ENCODE measurements at places on chromosomes 7 and 10. TPM values are rescaled to one million over a fixed set of nuclear protein-coding genes. Genes with fewer than 3 reads are reported as not detected.

DNA sequence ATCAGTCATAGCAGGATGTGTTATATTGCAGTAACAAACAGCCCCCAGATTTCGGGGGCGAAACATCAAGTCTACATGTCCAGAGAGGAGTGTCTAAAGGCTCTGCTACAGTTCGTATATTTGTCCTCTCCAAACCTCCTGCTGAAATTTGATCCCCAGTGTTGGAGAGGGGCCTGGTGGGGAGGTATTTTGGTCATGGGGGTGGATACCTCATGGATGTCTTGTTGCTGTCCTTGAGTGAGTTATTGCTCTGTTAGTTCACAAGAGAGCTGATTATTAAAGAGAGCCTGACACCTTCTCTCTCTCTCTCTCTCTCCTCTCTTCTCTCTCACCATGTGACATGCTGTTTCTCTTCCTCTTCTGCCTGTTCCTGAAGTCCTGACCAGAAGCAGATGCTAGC lies 343.7 kb downstream of the TCERG1L start:
- no peaks in the 10 kb centered on the region for H3K36me3 ChIP-seq
- no peak overlapping the region for H3K4me3 ChIP-seq
- DNase-seq: no peak
- H3K27ac ChIP-seq: no peak overlapping the region
- H3K27me3 ChIP-seq: no peaks in the 10 kb centered on the region
- H3K4me1 ChIP-seq: no peaks in the 10 kb centered on the region

- H3K4me1 ChIP-seq: peaks cover 62% of the 10 kb centered on the region
- peaks cover 70% of the 10 kb centered on the region for H3K36me3 ChIP-seq
- H3K4me3 ChIP-seq: no peak overlapping the region
- H3K27me3 ChIP-seq: no peaks in the 10 kb centered on the region
- no peak for DNase-seq
These were observed 46.0 kb upstream of the TRIM8 start for GRCh38 chr10:102598243-102598642.

GRCh38 chr10:44183667-44184632 lies 200.9 kb downstream of the CXCL12 start:
- H3K4me1 ChIP-seq: no peaks in the 10 kb centered on the region
- H3K4me3 ChIP-seq: no peak overlapping the region
- H3K27me3 ChIP-seq: no peaks in the 10 kb centered on the region
- no peak for DNase-seq
- no peaks in the 10 kb centered on the region for H3K36me3 ChIP-seq
- no peak overlapping the region for H3K27ac ChIP-seq

DNA sequence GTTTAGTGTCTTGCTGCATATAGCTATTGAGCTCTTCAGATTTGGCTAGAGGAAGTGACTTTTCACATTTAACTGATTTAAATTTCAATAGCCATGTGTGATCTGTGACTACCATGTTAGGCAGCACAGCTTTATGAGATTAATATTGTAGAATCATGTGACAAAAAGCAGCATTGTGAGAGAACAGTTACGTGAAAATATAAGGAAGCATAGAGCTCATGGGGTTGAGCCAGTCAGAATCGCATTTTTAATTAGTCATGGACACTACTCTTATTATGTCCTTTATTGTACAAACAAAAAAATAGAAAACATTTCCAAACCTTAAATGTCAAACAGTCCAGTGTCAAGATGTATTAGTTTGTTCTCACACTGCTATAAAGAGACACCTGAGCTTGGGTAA lies 48.0 kb downstream of the MTURN start:
- no peak overlapping the region for H3K4me3 ChIP-seq
- H3K27ac ChIP-seq: no peak overlapping the region
- H3K27me3 ChIP-seq: no peaks in the 10 kb centered on the region

DNA sequence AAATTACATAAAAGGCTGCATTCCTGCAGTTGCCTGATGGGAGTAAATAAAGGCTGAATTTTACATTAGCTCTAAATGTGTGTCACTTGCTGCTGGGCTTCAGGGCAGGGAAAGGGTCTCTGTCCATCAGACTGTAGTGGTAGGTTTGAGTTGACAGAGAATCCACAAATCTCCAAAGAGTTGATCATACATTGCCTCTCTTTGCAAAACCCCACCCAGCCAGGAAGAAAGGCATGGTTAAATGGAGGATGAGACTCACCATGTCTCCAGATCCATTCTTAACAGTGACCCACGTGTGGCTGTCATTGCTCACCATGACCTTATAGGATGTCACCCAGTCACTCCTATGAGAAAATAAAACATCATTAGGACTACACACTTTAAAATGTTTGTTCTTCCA lies 92.8 kb downstream of the CPXM2 start:
- H3K27me3 ChIP-seq: peaks cover 7% of the 10 kb centered on the region
- H3K27ac ChIP-seq: no peak overlapping the region
- no peak for DNase-seq
- no peak overlapping the region for H3K4me3 ChIP-seq

GRCh38 chr10:122143238-122143841 lies 127.8 kb upstream of the BTBD16 start:
- no peak overlapping the region for H3K4me3 ChIP-seq
- peaks cover 34% of the 10 kb centered on the region for H3K36me3 ChIP-seq
- H3K4me1 ChIP-seq: peaks cover 41% of the 10 kb centered on the region
- H3K27ac ChIP-seq: peak overlapping the region; percentile 84

DNA sequence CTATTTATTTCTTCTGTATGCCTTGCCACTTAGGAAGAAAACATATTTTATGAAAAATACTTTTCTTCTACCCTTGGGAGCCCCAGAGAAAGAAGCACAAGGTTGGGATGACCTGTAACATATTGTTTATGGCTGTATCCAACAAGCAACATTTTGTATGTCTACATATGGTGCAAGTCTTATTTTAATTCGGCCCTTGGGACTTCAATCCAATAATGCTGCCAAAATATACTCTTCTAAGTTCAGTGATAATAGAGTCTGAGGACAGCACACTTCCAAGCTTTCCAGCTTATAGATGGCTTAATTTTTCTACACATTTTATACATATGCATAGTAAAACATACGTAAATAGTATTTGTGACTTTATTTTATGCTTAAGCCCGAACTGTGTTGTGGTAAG lies 318.5 kb upstream of the SEMA3A start:
- H3K4me3 ChIP-seq: no peak overlapping the region
- H3K27ac ChIP-seq: no peak overlapping the region
- no peaks in the 10 kb centered on the region for H3K27me3 ChIP-seq
- DNase-seq: peak; percentile 61

- no peaks in the 10 kb centered on the region for H3K36me3 ChIP-seq
- no peak for DNase-seq
- H3K4me1 ChIP-seq: peaks cover 55% of the 10 kb centered on the region
- H3K27ac ChIP-seq: no peak overlapping the region
- no peak overlapping the region for H3K4me3 ChIP-seq
- no peaks in the 10 kb centered on the region for H3K27me3 ChIP-seq
These were observed 27.2 kb downstream of the PWWP2B start for GRCh38 chr10:132423966-132424861.

DNA sequence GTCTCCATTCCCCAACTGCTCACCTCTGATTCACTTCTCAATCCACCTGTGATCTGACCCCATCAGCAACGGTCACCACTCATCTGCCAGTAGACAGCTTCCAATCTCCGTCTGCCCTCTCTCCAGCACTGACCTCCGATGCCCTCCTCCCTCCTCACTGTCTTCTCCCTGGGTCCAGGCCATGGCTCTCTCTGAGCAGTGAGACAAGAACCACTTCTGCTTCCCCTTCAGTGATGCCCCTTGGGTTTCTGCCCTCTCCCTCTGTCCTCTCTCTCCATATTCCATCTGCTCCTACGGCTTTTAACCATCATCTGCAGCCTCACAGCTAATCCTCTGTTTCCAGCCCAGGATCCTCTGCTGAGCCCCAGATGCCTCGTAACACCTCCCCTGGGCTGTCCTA lies 55.5 kb upstream of the OPALIN start:
- no peak overlapping the region for H3K4me3 ChIP-seq
- no peaks in the 10 kb centered on the region for H3K4me1 ChIP-seq
- H3K27me3 ChIP-seq: no peaks in the 10 kb centered on the region
- no peak for DNase-seq

- H3K27ac ChIP-seq: no peak overlapping the region
- H3K4me1 ChIP-seq: no peaks in the 10 kb centered on the region
- no peak overlapping the region for H3K4me3 ChIP-seq
- no peaks in the 10 kb centered on the region for H3K27me3 ChIP-seq
- DNase-seq: no peak
These were observed 63.6 kb upstream of the HGF start for GRCh38 chr7:81833401-81833800.

GRCh38 chr7:82153776-82154175 lies 289.8 kb downstream of the CACNA2D1 start:
- no peak overlapping the region for H3K4me3 ChIP-seq
- H3K27me3 ChIP-seq: no peaks in the 10 kb centered on the region
- H3K36me3 ChIP-seq: no peaks in the 10 kb centered on the region
- H3K4me1 ChIP-seq: no peaks in the 10 kb centered on the region

GRCh38 chr10:36115364-36115763 lies 473.3 kb upstream of the FZD8 start:
- H3K4me3 ChIP-seq: no peak overlapping the region
- H3K27ac ChIP-seq: no peak overlapping the region
- H3K27me3 ChIP-seq: no peaks in the 10 kb centered on the region
- H3K4me1 ChIP-seq: peaks cover 51% of the 10 kb centered on the region
- no peaks in the 10 kb centered on the region for H3K36me3 ChIP-seq

DNA sequence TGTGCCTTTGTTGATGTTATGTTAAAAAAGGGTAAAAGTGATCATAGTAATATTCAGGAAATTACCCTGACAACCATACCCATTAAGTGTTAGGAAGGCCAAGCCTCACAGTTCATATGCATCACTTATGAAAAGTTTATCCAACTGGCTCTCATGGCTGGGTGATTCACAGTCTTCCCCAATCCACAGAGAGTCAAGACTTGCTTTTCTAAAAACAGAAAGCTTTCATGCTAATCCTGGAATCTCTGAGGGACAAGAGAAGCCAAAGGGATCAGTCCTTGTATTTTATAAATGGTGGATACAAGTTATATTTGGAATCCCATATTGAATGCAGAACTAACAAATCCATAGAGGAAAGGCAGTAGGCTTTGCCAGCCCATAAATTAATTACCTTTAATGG lies 218.3 kb downstream of the JAZF1 start:
- H3K27ac ChIP-seq: no peak overlapping the region
- DNase-seq: no peak
- H3K27me3 ChIP-seq: no peaks in the 10 kb centered on the region
- H3K4me3 ChIP-seq: no peak overlapping the region
- H3K36me3 ChIP-seq: no peaks in the 10 kb centered on the region
- H3K4me1 ChIP-seq: no peaks in the 10 kb centered on the region

GRCh38 chr10:88159127-88159829 lies 295.9 kb downstream of the PTEN start:
- no peaks in the 10 kb centered on the region for H3K36me3 ChIP-seq
- DNase-seq: no peak
- no peak overlapping the region for H3K4me3 ChIP-seq
- no peaks in the 10 kb centered on the region for H3K27me3 ChIP-seq

DNA sequence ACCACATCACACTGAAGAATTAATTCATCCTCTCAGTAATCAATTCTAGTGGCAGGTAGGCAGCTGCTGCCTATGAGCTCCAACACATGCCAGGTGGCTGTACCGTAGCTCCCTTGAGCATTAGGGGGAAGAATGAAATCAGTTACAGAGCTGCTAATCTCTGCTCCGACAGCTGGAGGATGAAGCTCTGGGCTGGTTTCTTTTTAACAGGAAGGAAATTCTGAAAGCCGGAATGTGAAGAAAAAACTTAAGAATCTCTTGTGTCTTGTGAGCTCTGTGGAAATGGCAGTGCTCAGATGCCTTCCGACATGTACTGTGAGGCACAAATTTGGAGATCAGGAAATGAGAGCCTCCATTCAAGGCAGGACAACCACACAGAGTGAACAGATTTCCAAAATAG lies 2.8 kb upstream of the AHCYL2 start:
- H3K4me1 ChIP-seq: peaks cover 28% of the 10 kb centered on the region
- DNase-seq: no peak
- H3K4me3 ChIP-seq: no peak overlapping the region
- no peaks in the 10 kb centered on the region for H3K36me3 ChIP-seq
- no peak overlapping the region for H3K27ac ChIP-seq

GRCh38 chr7:150986099-150986512 lies 4.7 kb upstream of the NOS3 start:
- no peak overlapping the region for H3K4me3 ChIP-seq
- DNase-seq: peak; percentile 86
- H3K27me3 ChIP-seq: peaks cover 34% of the 10 kb centered on the region
- H3K36me3 ChIP-seq: no peaks in the 10 kb centered on the region
- peaks cover 16% of the 10 kb centered on the region for H3K4me1 ChIP-seq

DNA sequence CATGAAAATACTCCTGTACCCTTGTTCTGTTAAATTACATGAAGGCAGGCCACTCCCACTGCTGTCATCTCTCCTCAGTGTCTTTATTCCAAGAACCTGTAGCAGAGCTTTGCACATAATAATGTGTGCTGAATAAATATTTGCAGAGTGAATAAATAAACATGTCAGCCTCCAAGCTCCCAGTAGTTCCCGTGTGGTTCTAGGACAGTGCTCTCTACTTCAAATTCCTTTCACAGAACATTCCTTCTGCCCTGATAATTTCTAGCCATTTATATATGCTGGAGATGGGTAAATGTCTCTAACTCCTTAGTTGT lies 20.3 kb upstream of the HYAL4 start:
- DNase-seq: peak; percentile 53
- no peaks in the 10 kb centered on the region for H3K36me3 ChIP-seq
- no peaks in the 10 kb centered on the region for H3K27me3 ChIP-seq
- no peak overlapping the region for H3K27ac ChIP-seq
- H3K4me3 ChIP-seq: no peak overlapping the region
- H3K4me1 ChIP-seq: no peaks in the 10 kb centered on the region

GRCh38 chr7:107678110-107678753 lies 17.6 kb downstream of the SLC26A4 start:
- H3K27ac ChIP-seq: no peak overlapping the region
- no peaks in the 10 kb centered on the region for H3K4me1 ChIP-seq
- DNase-seq: no peak
- no peak overlapping the region for H3K4me3 ChIP-seq
- H3K27me3 ChIP-seq: no peaks in the 10 kb centered on the region
- no peaks in the 10 kb centered on the region for H3K36me3 ChIP-seq

- no peak overlapping the region for H3K4me3 ChIP-seq
- no peak overlapping the region for H3K27ac ChIP-seq
- DNase-seq: no peak
These were observed 485.8 kb downstream of the PLXNA4 start for GRCh38 chr7:132090444-132090843.

- H3K27ac ChIP-seq: no peak overlapping the region
- H3K36me3 ChIP-seq: no peaks in the 10 kb centered on the region
- H3K4me1 ChIP-seq: peaks cover 14% of the 10 kb centered on the region
- no peak for DNase-seq
These were observed 49.2 kb upstream of the CDK1 start for GRCh38 chr10:60729106-60729505.

The FBXL13 gene
- total RNA-seq: 11.1 TPM

The NPS gene
- not detected for total RNA-seq

The IL15RA gene
- total RNA-seq: 16.1 TPM

The UPK3BL1 gene
- 5.5 TPM for total RNA-seq

The PDK4 gene
- total RNA-seq: 559 TPM

The REPIN1 gene
- total RNA-seq: 54.3 TPM

The RGR gene
- not detected for total RNA-seq

The POMZP3 gene
- total RNA-seq: 11.9 TPM

The TBL2 gene
- 176 TPM for total RNA-seq

The HDAC9 gene
- 60.0 TPM for total RNA-seq

The KMT2C gene
- 248 TPM for total RNA-seq

The RBAK gene
- total RNA-seq: 27.5 TPM

The NKX2-3 gene
- total RNA-seq: 0.45 TPM

The CYP26C1 gene
- 7.0 TPM for total RNA-seq

The CNNM2 gene
- total RNA-seq: 5.3 TPM

The CCDC146 gene
- 37.5 TPM for total RNA-seq
